ENCODE measurements at places on chromosomes 1 and 21.

DNA sequence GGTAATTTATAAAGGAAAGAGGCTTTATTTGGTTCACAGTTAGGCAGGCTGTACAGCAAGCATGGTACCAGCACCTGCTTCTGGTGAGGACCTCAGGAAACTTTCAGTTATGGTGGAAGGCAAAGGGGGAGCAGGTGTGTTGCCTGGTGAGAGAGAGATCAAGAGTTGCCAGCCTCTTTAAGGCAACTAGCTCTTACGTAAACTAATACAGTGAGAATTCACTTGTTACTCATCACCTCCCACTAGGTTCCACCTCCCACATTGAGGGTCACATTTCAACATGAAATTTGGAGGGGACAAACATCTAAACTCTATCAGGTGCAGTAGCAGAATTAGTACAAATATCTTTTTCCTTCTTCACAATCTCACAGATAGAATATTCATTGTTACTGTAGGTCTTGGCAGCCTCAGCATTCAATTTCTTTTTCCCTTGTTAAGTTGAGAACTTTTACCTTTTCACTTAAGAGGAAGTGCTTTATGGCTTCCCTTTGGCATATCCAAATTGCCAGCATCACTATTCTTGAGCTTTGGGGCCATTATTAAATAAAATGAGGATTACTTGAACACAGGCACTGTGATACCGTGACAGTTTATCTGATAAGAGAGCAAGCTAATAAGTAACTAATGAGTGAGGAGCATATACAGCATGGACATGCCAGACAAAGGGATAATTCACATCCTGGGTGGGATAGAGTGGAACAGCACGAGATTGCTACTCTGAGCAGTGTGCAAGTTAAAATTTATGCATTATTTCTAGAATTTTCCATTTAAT lies 48.4 kb downstream of the MAGI3 start:
- DNase-seq: no peak

DNA sequence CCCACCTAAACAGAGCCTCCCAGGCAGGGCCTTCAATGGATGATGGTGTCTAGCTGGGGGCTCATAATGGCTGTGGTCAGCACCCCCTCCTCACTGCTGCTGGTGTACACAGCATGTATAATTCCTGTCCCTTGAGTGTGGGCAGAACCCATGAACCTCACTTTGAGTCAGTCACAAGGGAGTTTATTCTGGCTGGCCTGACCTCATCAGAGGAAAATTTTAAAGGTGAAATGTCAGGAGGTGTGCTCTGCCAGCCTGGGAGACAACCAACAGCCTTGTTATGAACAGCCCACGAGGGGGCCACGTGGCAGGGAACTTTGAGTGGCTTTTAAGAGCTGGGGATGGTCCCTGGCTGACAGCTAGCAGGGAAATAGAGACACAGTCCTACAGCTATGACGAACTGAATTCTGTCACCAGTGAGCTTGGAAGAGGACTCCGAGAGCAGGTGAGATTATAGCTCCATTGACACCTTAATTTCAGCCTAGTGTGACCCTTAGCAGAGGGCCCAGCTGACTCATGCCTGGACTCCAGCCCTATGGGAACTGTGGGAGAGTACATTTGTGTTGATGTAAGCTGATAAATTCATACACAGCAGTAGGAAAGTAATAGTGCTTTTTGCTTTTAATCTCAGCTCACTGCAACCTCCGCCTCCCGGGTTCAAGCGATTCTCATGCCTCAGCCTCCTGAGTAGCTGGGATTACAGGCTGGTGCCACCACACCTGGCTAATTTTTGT lies 73.5 kb upstream of the RUNX3 start:
- DNase-seq: no peak

DNA sequence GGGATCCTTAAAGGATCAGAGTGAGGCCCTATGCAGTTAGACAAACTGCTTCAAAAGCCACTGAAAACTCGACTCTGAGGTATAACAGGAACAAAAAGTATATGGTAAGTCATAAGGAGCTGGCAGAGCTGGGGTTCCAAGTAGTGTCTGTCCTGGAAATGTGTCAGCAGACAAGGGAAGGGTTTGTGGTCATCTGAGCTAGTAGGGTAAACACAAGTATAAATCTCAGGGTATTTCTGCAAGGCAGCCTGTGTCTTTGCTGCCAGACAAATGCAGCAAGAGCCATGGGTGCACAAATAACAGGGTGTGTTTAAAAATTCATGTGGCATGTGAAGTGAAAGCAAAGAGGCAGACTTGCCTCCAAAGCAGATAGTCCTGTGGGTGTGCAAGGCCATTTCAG lies 759.0 kb upstream of the ADAMTS5 start:
- DNase-seq: no peak

DNA sequence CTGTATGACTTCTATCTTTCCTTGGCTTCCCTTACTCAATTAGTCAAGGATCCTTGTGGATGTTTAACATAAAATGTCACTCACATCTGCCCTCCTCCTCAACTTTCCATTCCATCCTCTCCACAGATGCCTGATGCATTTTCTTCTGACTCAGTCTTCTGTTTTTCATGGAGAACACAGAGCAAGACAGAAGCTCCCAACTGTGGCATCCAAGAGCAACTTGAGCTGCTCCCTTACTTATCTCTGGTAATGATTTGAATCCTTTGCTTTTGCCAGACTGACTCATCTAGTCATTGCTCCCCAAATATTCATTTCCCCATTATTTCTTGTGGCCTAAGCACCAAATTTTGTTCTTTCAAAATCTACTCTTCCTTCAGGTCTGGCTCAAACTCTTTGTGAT lies 120.6 kb downstream of the LYPLAL1 start:
- no peak for DNase-seq

GRCh38 chr1:55612988-55613387 lies 397.8 kb upstream of the USP24 start:
- DNase-seq: no peak

DNA sequence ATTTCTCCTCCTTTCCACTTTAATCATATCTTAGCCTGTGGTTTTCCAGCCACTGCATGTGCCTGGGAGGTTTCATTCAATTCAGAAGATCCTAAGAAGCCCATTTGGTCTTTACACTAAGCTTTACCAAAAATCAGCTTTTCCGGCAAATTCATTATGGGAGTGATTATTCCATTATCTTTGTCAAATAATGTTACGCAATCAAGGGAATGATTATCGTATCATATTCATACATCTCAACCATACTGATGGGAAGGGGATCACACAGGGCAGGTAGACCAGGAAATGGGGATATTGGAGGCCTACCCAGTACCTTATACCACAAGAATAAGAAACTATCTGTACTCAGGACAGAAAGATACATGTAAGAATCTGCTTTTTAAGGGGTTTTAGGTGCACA lies 440.5 kb downstream of the GPATCH2 start:
- no peak for DNase-seq

- DNase-seq: no peak
Measured at GRCh38 chr21:27369234-27369633, 402.3 kb upstream of the ADAMTS5 start.

DNA sequence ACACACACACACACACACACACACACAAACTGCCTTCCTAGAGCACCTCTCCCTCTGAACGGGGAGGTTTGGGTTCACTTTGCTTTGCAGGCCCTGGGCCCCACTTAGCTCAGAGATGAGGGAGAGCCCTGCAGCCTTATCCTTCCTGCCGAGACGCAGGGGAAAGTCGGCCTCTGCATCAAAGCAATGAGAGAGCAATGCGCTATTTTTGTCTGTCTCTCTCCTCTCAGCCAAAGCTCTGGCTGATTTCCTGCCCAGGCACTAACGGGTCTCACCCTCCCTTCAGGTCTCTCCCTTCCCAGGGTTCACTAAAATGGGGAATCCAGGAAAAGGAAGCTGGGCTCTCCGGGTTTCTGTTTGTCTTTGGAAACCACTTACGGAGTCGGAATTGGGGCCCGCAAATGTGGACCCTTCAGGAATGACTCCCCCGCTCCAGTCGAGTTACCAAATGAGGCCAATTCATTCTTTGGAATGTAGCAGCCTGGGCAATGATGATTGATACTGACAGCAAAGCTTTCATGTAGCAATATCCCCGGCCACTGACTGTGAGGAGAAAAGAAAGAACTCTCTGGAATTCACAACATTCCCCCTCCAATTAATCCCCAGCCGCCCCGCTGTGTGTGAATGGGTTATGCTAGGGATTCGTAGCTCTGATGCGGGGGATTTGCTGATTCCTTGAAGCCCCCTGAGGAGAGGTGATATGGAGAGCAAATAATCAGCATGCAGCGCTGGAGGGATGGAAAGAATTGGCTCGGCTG lies 61.5 kb upstream of the WLS start:
- no peak for DNase-seq

DNA sequence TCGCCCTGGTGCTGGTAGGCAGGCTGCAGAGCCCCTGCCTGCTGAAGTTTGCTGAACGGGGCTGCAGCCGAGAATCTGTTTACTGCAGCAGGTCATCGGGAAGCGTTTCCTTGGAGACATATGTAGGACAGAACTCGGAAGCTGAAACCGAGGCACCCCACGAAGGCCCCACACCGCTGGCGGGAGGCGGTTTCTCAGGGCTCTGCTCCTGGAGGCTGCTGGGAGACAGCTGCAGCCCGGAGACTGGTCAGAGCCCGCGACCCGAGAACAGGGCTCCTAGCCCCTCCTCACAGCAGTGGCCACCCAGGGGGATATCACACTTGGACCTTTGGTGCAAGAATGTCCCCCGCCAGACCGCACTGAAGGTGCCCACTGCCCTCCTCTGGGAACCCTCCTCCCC lies 12.7 kb upstream of the PLCH2 start:
- DNase-seq: no peak

- no peak for DNase-seq
Measured at GRCh38 chr1:116513956-116514355, 56.9 kb downstream of the CD58 start.

DNA sequence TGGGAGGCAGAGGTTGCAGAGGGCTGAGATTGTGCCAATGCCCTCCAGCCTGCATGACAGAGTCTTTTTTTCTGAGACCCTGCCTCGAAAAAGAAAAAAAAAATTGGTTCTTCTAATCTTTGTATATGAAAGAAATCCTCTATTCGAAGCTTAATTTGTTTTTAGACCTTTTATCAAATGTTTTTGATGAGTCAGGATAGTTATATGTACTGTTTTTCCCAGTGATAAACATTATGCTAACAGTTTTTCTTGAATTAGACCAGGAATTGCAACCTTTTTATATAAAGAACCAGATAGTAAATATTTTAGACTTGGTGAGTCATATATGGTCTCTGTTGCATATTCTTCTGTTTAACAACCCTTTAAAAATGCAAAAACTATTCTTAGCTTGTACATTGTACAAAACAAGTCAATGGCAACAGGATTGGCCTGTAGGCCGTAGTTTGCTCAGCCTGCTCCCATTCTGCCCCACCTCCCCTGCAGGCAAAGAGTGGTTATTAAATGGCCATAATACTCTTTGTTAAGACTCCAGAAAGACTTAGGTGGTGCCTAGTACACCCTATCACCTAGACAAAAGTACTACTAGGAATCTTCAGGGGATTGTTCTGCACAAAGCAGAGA lies 45.2 kb downstream of the LYST start:
- no peak for DNase-seq

- no peak for DNase-seq
Measured at GRCh38 chr1:229070168-229070567, 200.7 kb upstream of the RAB4A start.

- DNase-seq: no peak
Measured at GRCh38 chr1:71106658-71107322, 26.0 kb upstream of the ZRANB2 start.

DNA sequence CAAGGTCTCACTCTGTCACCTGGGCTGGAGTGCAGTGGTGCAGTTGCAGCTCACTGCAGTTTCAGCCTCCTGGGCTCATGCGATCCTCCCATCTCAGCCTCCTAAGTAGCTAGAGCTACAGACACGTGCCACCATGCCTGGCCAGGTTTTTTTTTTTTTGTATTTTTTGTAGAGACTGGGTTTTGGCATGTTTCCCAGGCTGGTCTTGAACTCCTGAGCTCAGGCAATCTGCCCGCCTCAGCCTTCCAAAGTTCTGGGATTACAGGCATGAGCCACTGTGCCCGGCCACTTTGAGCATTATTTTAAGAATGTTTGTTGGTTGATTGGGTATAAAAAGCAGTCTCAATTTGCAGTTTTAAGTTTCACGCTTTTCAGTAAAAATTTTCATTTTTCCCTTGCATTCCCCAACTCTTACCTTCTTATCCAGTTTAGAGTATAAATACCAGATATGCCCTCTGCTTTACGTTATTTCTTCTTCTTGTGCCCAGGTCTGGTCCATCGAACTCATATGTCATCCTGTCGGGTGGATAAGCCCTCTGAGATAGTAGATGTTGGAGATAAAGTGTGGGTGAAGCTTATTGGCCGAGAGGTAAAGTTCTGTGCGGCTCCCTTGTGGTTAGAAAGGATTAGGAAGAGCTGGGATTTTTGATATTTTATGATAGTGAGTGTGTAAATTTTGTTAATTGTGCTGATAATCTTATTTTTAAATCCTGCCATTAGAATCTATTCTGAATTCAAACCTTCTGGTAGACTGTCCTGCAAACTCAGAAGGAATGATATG lies 36.0 kb downstream of the FABP3 start:
- DNase-seq: no peak

GRCh38 chr1:40858856-40859416 lies 3.2 kb downstream of the CITED4 start:
- DNase-seq: no peak

- no peak for DNase-seq
Measured at GRCh38 chr21:42746593-42747275, 93.3 kb downstream of the PDE9A start.

DNA sequence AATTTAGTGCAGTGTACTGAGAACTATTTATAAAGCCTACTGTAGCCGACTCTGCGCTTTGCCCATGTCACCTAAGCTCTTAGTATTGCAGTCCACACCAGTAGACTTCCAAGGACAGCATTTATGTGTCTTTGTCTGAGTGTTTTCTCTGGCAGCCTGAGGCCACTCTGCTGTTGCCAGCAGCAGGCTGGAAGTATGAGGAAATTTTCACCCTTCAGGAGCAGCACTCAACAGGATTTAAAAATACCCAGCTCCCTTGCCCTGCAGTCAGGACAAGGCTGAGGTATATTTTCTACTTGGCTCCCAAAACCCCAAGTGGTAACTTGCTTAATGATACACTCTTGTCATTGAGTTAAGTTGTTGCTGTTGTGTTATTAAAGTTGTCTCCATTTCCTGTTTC lies 230.1 kb downstream of the SRGAP2C start:
- no peak for DNase-seq

- no peak for DNase-seq
Measured at GRCh38 chr1:111141245-111142220, 1.5 kb downstream of the CEPT1 start.

DNA sequence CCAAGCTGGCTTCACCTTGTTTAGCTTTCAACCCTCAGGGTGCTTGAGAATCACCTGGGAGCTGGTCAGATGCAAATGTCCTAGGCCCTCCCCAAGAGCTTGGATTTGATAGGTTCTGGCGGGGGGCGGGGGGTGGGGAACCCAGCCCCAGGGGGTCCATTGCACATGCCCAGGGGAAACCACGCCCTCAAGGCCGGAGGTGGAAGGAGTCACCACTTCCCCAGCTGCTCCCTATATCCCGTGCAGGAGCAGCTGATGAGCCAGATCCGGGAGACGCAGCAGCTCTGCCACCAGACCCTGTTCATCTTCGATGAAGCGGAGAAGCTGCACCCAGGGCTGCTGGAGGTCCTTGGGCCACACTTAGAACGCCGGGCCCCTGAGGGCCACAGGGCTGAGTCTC lies 5.8 kb downstream of the TOR3A start:
- DNase-seq: no peak
